ENCODE measurements at places on chromosomes 11 and 22.
A peak's percentile ranks its signal among the peaks of the same experiment; 100 is the strongest.

- DNase-seq, result no peak
These were observed 4.2 kb upstream of the MPEG1 start for GRCh38 chr11:59216641-59217564.

- DNase-seq, result no peak
These were observed 87.4 kb downstream of the EIF3M start for GRCh38 chr11:32671051-32671450.

- no peak for DNase-seq
These were observed 705 bp downstream of the BBOX1 start for GRCh38 chr11:27041141-27041899.

DNA sequence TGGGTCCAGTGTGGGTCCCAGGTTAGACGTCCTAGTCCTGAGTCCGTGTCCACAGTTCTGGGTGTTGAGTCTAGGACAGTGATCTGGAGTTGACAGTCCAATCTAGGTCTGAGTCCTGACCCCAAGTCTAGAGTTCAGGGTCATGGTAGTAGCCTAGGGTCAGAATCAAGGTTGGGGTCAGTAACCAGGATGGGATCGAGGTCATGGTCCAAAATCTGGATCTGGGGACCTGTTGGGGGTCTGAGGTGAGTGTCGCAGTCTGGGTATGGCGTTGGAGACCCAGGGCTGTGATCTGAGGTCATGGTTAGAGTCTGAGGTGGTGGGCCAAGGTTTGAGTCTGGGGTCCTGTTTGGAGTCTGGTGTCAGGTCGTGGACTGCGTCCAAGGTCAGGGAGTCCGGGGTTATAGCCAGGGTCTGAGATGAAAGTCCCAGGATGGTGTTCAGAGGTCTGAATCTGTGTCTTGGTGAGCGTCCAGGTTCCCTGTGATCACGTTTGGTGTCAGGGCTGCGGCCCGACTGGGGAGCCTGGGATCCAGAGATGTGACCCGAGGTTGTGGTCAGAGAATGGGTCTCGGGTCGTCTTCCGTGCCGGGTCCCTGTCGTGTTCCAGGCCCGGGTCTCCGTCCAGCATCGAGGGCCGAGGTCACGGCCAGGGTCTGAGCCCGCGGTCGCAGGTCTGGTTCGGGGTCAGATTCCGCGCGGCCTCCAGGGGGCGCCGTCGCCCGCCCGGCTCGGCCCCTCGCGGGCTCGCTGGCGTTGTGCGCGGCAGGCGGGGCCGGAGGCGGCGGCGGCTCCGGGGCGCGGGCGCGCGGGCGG lies 432 bp upstream of the GRK2 start:
- DNase-seq, result peak; percentile 71

- DNase-seq, result no peak
These were observed 452.0 kb downstream of the JRKL start for GRCh38 chr11:96841792-96842191.

DNA sequence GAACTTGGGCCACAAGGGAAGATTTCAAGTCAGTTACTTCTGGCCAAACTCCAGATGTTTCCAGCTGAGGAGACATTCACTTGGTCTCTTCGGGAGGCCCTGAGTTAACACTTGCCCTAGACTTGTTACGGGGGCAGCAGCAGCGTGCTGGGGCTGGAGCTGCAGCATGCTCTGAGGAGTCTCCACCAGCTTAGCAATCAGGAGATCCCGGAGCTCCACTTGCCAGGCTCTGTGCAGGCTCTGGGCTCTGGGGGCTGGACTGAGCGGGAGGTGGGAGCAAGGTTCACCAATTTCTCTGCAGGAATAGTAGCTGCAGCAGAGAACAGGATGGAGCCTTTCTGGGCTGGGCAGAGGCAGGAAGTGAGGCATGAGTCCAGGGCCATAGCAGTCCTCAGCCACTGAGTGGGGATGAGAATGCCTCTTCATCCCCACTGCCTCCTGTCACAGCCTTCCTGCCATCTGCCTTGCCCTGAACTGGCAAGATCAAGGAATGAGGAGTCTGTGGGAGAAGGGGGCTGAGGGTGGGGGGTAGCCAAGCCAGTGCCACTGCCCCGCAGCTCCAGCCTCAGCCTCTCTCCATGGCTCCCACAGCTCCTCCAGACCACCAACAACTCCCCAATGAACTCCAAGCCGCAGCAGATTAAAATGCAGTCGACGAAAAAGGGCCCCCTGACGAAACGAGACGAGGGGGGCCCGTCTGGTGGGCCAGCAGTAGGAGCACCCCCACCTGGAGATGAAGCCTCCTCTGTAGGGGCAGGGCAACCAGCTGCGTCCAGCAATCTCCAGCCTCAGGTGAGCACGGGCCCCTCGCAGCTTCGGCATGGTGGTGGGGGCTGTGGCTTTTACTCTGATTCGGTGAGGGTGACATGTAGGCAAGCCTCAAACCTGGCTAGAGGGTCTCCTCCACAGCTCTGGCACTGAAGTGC lies 23.4 kb downstream of the GTPBP1 start:
- DNase-seq, result no peak

DNA sequence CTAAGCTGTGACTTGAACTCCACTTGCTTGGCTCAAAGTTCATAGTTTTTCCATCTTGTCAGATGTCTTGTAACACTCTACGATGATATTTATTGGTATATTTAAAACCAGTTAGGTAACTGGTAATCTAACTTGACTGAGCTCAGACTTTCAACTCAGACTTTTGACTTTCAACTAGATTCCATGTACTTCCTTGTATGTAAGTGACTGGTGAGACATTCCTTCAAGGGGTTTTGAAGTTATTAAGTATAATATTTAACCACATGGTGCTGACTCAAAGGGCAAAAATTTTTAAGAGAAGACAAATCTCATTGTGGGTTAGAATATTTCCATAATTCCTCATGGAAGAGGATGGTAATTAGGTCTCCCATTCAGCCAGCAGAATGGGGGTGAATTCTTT lies 631.3 kb upstream of the ANO5 start:
- no peak for DNase-seq

- no peak for DNase-seq
These were observed 1.7 kb downstream of the SBF1 start for GRCh38 chr22:50473088-50473487.

GRCh38 chr11:116030697-116031331 lies 526.6 kb upstream of the CADM1 start:
- DNase-seq, result no peak

- no peak for DNase-seq
These were observed 1.6 kb downstream of the C11orf87 start for GRCh38 chr11:109423466-109424190.

- DNase-seq, result no peak
These were observed 134.9 kb downstream of the CCDC81 start for GRCh38 chr11:86509588-86509974.

- no peak for DNase-seq
These were observed 206.5 kb upstream of the PGR start for GRCh38 chr11:101336155-101336554.

DNA sequence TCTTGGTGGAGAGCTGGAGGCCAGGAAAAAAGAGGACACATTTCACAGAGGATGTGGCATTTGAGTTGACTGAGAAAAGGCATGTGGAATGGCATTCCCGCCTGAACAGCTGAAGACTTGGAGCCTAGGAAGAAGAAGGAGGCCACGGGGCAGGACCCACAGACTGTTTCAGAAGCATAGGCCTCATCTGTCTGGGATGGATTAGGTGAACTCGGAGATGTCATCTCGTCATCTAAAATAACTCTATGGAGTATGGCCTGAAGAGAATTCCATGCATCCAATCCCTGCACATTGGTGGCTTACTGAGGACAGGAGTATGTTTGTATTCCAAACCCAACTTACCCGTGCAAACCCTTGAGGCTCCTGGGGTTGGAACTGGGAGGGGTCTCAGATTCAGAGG lies 16.4 kb downstream of the SPATA19 start:
- DNase-seq, result no peak

GRCh38 chr11:61325649-61326414 lies 7.1 kb downstream of the DDB1 start:
- no peak for DNase-seq

- DNase-seq, result no peak
These were observed 34.4 kb downstream of the TNRC6B start for GRCh38 chr22:40212121-40212520.

Measured in central memory CD8-positive, alpha-beta T cell (primary cell).